Epithelial cell of umbilical artery (primary cell): ENCODE measurements at places on chromosomes 12 and 14. TPM values are rescaled to one million over a fixed set of nuclear protein-coding genes. Genes with fewer than 3 reads are reported as not detected.

Gene NPFF
- total RNA-seq, result not detected in 2 replicates

Gene OTX2
- not detected in 2 replicates for total RNA-seq

Gene FAR2
- 40.3 and 72.4 TPM in 2 replicates for total RNA-seq

Gene KLRD1
- total RNA-seq, result under 0.01 and 0.30 TPM in 2 replicates

Gene AQP5
- 0.32 and 3.2 TPM in 2 replicates for total RNA-seq

Gene REP15
- total RNA-seq, result 0.97 and 1.7 TPM in 2 replicates

Gene FLRT2
- total RNA-seq, result 3.3 and 4.5 TPM in 2 replicates

Gene DDX55
- total RNA-seq, result 15.9 and 19.0 TPM in 2 replicates

Gene CCDC184
- under 0.01 and 0.76 TPM in 2 replicates for total RNA-seq

Gene KLHL28
- 6.2 and 7.0 TPM in 2 replicates for total RNA-seq

Gene DAD1
- total RNA-seq, result 364 and 527 TPM in 2 replicates

Gene C12orf50
- total RNA-seq, result not detected in 2 replicates

Gene DEPDC4
- total RNA-seq, result 0.32 and 0.61 TPM in 2 replicates

Gene GALNT9
- total RNA-seq, result 0.32 and 0.76 TPM in 2 replicates

Gene OR6C70
- not detected in 2 replicates for total RNA-seq
